Upper lobe of right lung (tissue), 1 donor: ENCODE measurements at places on chromosomes 12 and 14. TPM values are rescaled to one million over a fixed set of nuclear protein-coding genes. Genes with fewer than 3 reads are reported as not detected.

DNA sequence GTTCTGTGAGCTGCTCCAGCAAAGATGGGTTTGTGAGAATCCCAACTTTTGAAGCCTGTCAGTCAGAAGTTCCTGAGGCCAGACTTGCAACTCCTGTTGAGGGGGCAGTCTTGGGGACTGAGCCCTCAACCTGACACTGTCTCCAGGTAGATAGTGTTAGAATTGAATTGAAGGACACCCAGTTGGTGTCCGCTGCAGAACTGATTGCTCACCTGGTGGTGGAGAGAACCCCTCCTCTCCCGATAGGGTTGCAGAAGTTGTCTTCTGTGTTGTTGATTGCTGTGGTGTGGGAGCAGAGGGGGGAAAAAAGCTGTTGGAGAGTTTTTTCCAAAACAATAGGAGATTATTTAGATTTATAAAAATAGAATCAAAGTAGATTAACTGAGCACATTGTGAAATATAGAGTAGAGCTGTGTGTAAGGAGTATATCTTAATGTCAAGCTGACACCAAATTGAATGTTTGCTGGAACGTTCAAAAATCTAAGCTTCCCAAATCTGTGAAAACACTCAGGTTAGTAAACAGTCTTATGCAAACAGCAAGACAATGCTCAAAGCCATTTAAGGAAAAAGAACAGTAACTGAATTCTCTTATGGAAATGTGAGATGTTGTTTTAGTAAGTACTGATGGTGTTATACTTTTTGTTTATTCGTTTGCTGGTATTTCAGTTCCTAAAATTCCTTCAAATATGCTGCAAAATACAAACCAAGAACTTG lies 18.6 kb downstream of the HIF1A start:
- no peak for DNase-seq
- H3K27me3 ChIP-seq = no peaks in the 10 kb centered on the region
- no peaks in the 10 kb centered on the region for H3K36me3 ChIP-seq
- no peak overlapping the region for H3K27ac ChIP-seq

DNA sequence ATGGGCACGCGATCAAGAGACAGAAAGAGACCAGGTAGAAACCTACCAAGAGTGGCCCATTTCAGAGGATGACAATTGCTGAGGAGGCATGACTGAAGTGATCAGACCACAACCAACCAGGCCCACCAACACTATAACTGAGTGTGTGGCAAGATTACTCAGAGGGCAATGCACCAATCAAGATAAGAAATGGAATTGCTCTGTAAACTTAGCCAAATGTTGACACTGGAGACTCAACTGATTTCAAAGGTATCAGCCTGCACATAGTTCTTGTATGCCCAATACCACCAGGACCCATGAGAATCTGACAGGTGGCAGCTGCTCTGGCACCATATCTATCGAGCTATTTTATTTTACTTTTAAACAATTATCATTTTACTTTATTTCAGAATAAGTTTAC lies 128.9 kb downstream of the FOXN3 start:
- no peak for DNase-seq
- H3K36me3 ChIP-seq = peaks cover 4% of the 10 kb centered on the region
- H3K4me3 ChIP-seq = no peak overlapping the region
- H3K4me1 ChIP-seq = peaks cover 3% of the 10 kb centered on the region
- no peak overlapping the region for H3K27ac ChIP-seq

- no peak overlapping the region for H3K27ac ChIP-seq
- no peaks in the 10 kb centered on the region for H3K27me3 ChIP-seq
- H3K4me3 ChIP-seq = no peak overlapping the region
- no peaks in the 10 kb centered on the region for H3K36me3 ChIP-seq
Measured at GRCh38 chr12:45503899-45504298, 225.6 kb upstream of the ARID2 start.

GRCh38 chr12:117139025-117139717 lies 40.0 kb upstream of the TESC start:
- H3K4me1 ChIP-seq = peaks cover 12% of the 10 kb centered on the region
- H3K27ac ChIP-seq = no peak overlapping the region
- no peaks in the 10 kb centered on the region for H3K27me3 ChIP-seq
- DNase-seq = no peak

Gene PLEKHG7
- not detected for total RNA-seq

- no peak for DNase-seq
- no peaks in the 10 kb centered on the region for H3K27me3 ChIP-seq
Measured at GRCh38 chr14:96568621-96569020, 66.4 kb downstream of the PAPOLA start.

- H3K4me3 ChIP-seq = no peak overlapping the region
- no peaks in the 10 kb centered on the region for H3K27me3 ChIP-seq
- no peak overlapping the region for H3K27ac ChIP-seq
- DNase-seq = no peak
- no peaks in the 10 kb centered on the region for H3K36me3 ChIP-seq
Measured at GRCh38 chr12:79373896-79374499, 316.8 kb downstream of the PAWR start.

DNA sequence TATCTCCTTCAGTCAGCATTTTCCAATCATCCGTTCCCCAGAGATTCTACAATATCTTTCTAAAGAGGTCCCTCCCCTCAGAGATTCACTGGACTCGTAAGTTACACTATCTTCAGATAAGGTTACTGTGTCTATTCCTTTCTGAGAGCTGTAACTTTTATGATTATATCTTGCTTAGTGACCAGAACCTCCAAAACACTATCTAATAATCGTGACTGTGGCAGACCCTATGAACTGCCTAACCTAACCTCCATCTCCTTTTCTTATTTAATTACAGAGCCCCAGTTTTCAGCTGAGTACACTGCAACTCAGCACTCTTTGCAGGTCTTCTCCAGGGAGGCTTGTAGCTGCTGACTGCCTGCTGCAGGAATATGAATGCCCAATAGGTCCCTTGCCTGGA lies 38.5 kb upstream of the CHGA start:
- no peak overlapping the region for H3K4me3 ChIP-seq
- DNase-seq = no peak
- H3K27ac ChIP-seq = no peak overlapping the region
- peaks cover 8% of the 10 kb centered on the region for H3K27me3 ChIP-seq
- H3K4me1 ChIP-seq = no peaks in the 10 kb centered on the region

Gene OASL
- 12.7 TPM for total RNA-seq

- no peaks in the 10 kb centered on the region for H3K36me3 ChIP-seq
- no peak overlapping the region for H3K4me3 ChIP-seq
- H3K4me1 ChIP-seq = no peaks in the 10 kb centered on the region
- no peak overlapping the region for H3K27ac ChIP-seq
Measured at GRCh38 chr14:77201696-77202095, 20.1 kb downstream of the TMEM63C start.

DNA sequence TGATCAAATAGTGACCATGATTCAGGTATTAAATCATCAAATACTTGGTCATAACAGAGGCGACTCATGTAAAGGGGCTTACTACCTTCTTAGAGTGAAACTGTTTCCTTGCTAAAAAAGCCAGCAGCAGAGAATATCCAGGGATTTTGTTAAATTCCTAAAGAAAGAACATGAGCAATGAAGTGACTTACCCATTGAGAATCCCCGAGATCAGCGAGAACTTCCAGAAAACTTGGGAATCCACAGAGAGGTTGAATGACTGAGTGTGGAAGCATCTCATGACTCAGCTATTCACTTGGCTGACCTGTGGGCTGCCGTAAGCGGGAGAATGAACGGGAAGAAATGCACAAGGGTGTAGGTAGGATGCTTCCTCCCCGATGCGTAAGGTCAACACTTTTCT lies 85.3 kb upstream of the KCNA1 start:
- no peaks in the 10 kb centered on the region for H3K27me3 ChIP-seq
- H3K27ac ChIP-seq = no peak overlapping the region
- DNase-seq = no peak
- H3K4me3 ChIP-seq = no peak overlapping the region

DNA sequence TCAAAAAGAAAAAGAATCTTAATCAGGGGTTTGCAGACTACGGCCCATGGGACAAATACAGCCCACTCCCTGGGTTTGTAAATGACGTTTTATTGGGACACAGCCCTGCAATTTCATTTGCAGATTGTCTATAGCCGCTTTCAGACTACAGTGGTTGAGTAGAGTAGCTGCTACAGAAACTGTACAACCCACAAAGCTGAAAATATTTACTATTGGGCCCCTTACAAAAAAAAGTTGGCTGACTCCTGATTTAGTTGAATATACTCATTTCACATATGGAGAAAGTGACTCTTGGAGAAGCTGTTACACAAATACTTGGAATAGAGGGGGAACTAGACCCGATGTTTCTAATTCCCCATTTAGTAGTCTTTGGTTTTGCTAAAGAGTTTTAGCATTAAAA lies 162.5 kb upstream of the NOS1 start:
- no peaks in the 10 kb centered on the region for H3K36me3 ChIP-seq
- no peaks in the 10 kb centered on the region for H3K27me3 ChIP-seq
- peaks cover 4% of the 10 kb centered on the region for H3K4me1 ChIP-seq
- no peak overlapping the region for H3K4me3 ChIP-seq
- no peak overlapping the region for H3K27ac ChIP-seq

Gene CLEC4C
- not detected for total RNA-seq
